ENCODE measurements at places on chromosomes 13 and 19.
A peak's percentile ranks its signal among the peaks of the same experiment; 100 is the strongest.

DNA sequence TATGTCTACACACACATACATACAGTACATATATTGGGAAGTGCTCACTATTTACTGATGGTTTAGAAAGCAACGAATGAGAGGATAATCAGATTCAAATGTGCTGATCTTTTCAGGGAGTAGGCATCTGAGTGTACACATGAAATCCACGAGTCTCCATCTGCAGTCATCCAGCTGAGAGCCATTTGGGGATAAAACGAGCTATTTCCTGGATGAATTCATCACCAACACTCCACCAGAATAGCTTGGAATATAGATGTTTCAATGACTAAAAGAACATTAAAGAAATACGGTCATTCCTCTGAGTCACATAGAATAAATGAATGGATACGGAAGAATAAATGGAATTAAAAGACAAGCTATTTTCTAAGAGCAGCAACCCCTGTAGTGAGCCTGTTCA lies 721.6 kb upstream of the ARGLU1 start:
- DNase-seq = no peak

DNA sequence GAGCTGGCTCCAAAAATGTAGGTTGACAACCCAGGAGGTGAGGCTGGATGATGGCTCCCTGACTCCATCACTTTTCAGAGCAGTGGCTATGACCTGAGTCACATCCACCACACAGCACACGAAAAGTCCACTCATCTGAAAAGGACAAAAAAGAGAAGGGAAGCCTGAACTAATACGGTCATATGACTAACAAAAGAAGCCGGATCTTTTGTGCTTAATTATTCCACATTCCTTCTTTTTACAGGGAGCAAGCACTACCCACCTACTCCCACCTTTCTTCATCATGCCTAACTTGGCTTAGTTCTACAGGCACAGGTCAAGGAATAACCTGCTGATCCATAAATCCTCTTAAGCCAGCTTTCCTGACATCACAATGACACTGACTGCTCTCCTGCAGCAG lies 601.3 kb upstream of the MIR17HG start:
- DNase-seq = no peak

DNA sequence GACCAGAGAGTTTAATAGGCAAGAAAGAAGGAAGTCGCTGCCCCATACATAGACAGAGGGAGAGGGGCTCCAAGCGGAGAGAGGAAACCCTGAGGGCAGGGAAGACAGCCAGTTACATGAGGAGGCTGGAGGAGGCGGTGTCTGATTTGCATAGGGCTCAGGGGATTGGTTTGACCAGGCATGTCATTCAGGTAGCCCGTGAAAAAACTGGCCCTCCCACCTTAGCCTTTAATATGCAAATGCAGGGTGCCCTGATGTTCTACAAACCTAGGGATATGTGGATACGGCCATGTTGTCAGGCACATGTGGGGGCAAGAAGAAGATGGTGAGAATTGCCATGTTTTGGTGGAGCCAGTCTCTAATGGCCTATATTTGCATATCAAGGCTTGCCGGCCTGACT lies 1461.6 kb downstream of the PCDH9 start:
- no peak for DNase-seq

DNA sequence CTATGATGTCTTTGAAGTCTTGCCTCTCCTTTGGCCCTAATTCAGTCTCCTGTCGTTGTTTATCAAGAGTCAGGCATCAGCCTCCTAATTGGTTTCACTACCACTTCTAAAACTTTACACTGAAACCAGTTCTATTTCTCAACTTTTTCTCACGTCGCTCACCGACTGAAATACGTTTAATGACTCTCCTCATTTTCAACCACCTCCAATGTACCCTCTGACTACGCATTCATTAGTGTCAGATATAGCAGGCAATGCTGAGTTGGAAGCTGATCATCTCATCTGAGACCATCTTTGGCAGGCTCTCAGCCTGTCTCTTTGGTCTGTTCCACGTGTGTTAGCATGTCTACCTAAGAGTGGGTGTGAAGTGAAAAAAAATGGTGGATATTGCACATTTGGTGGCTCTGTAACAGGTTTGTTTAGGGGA lies 128.1 kb downstream of the KL start:
- no peak for DNase-seq

DNA sequence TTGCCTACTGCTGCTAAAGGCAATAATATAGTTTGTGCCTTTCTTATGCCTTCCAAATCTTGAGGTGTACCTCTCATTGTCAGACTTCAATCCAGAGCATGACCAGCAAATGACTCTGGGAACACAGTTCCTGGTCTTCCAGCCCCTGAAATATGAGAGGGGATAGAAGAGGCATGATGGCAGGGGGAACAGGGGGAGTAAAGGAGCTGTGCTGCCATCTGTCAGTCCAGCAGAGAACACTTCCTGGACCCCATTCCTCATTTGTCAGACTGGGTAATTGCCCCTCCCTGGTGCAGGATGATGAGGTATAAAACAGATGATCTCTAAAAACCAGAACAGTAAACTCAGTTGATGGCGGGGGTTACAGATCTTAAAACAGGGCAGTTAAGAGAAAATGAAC lies 618.7 kb downstream of the DIAPH3 start:
- DNase-seq = no peak

GRCh38 chr19:12834566-12834943 lies at the start of gene RTBDN:
Gene RTBDN (minus strand): TSS chr19:12834579. CDS start chr19:12829979, 4,600 bp downstream.
- no peak for DNase-seq

DNA sequence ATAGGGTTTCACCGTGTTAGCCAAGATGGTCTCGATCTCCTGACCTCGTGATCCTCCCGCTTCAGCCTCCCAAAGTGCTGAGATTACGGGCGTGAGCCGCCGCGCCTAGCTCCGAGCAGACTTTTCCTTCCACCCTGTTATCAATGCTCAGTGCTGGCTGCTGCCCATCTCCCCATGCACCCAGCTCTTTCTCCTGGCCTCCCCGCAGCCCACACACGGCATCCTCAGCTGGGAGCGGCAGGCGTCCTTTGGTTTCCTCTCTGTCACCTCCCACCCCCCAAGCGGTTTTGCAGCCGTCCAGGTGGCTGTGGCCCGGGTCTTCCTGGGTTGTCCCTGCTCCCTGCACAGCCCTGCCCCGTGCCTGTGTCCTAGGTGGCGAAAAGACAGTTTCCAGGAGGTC lies 12.1 kb downstream of the PRR22 start:
- DNase-seq = no peak

- no peak for DNase-seq
Observed at GRCh38 chr19:4455719-4456475, 1.7 kb downstream of the UBXN6 start.

GRCh38 chr19:7191946-7192691 lies 102.1 kb downstream of the INSR start:
- DNase-seq = peak; percentile 38

- DNase-seq = no peak
Observed at GRCh38 chr13:50644081-50644871, 199.2 kb downstream of the DLEU7 start.

GRCh38 chr19:30504272-30504671 lies 132.1 kb downstream of the ZNF536 start:
- DNase-seq = no peak

DNA sequence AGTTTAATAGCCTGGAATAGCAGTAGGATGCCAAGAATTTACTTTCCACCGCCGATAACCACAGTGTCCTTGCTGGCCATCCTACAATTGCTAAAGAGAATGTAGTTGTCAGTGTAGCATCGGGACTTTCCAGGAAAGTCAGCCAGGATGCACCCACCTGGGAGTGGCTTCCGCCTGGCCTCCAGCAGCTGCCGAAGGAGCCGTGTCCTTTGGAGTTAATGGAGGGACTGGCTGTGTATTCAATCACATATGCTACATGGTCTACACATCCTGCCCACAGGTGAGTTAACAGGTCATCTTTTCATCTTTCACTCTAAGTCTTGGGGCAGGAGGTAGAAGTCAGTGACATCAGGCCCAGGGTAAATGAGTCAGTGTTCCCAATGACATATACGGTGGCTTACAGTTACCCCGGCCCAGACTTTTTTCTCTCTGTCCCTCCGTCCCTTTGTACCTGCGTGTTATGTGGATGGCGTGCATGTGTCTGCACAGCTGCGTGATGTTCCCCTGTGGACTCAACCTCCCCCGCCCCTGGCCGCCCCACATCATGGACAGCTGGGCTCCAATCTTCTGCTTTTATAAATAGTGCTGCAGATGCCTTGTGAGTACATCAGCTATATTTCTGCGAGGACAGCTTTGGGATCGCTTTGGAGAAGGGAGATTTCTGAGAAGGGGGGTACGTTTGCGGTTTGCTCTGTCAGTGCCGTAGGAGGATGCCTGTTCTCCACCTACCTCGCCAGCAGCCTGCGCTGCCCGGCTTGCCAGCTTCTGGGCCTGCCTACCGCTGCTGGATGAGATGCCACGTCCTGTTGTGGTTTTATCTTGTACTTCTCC lies 63.1 kb downstream of the ATP11A start:
- no peak for DNase-seq

DNA sequence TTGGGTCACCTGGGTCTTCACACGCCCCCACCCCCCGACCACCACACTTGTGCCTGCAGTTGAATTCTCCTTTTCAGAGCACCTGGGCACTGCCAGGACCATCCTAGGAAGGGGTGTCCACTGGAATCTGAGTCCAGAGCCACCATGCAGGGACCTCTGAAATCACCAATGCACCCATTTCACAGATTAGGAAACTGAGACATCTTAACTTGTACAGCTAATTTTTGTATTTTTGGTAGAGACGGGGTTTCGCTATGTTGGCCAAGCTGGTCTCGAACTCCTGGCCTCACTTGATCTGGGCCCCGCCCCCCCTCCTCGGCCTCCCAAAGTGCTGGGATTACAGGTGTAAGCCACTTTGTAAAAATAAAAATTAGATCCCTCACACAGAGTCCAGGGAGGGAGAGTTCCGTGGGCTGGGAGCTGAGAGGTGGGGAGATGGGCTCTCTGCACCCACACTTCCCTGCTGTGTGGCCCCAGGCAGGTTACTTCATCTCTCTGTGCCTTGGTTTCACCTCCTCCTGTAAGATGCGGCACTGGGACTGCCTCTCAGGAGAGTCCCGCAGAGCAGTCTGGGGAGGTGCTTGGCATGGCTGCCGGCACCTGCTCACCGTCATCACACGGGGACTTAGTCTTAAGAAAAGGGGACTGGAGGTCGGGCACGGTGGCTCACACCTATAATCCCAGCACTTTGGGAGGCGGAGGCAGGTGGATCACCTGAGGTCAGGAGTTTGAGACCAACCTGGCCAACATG lies 45.9 kb upstream of the C19orf12 start:
- no peak for DNase-seq

DNA sequence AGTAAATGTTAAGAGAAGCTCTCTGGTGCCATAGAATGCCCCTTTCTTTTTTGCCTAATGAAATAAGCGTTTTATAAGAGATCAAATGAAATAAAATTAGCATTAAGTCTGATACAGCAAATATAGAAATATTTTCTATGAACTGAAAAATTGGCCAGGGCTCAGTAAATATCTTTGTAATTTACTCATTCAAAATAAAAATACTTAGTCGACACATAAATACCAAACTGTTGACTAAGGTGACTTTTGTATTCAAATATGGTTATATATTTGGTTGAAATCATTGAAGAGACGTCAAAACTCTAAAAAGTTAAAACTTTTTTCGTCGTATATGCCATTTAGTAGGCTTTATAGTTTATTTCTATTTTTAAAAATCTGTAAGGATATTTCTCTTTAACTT lies 25.6 kb downstream of the IPO5 start:
- DNase-seq = no peak

- DNase-seq = peak; percentile 58
Observed at GRCh38 chr13:24727731-24728601, 36.0 kb upstream of the RNF17 start.

GRCh38 chr13:24085662-24086061 lies 74.9 kb upstream of the SPATA13 start:
- no peak for DNase-seq

GRCh38 chr13:26220575-26220974 lies 1.5 kb downstream of the RNF6 start:
- no peak for DNase-seq

DNA sequence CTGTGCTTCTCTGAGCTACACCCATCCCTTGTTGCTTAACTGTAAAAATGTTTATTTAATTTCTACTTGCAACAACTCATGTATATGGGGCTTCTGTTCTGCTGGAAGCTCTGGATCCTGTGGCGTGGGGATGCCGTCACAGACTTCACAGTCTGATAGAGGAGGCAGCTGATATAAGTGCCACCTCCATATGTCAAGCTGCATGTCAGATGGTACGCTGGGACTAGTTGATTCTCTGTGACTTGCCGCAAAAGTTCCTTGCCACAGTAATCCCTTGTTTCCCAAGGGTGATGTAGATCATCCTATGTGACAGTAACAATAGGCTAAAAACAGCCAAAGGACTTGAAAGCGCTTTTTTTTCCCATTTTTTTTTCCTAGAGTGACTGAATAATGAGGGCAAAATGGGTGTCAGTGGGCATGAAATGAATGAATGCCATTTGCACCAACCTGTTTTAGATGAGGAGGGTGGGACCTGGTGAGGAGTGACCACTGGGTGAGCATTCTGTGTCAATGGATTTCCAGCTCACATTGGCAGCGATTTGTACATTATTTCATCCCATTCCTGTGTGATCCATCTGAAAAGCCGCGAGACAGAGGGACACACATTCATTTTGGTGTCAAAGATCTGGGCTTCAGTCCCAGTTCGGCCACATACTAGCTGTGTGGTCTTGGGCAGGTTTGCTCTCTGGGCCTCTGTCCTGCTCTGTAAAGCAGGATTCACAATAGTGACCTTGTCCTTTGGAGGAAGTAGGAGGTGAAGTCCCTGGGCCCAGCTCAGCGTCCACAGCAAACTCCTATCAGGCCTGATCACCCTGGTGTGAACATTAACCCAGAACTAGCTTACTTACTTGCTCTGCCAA lies 88.9 kb upstream of the RNF113B start:
- no peak for DNase-seq

DNA sequence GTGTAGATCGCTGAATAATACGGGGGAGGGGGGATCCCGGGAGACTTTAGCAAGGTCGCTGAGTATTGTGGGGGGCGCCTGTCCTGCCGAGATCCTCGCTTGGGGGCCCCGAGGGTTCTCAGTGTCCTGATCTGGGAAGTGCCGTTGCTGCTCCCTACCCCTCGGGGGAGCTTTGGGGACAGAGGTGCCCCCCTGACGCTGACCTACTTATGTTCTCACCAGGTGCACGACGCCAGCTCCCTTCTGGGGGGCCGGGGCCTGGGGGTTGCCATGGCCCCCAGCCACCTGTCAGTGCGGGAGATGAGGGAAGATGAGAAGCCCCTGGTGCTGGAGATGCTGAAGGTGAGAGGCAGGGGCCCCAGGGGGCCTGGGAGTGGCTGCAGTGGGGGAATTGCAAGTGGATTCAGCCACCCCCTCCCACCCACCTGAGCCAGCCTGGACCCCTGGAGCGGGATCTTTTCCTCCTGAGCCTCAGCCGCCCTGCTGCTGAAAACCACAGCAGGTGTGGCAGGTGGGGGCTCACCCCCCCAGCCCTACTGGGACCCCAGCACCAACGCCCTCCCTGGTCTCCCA lies 537 bp downstream of the NAT14 start:
- no peak for DNase-seq

- DNase-seq = no peak
Observed at GRCh38 chr19:16361926-16362325, 37.3 kb downstream of the KLF2 start.

- no peak for DNase-seq
Observed at GRCh38 chr13:59684105-59684504, 479.6 kb downstream of the DIAPH3 start.

Measured in activated gamma-delta T cell treated with anti-CD3 and anti-CD28 coated beads, Interleukin-2, amount 50 U/mL, for 16 hours (primary cell).